ENCODE measurements at places on chromosomes 12 and 14.
A peak's percentile ranks its signal among the peaks of the same experiment; 100 is the strongest.

DNA sequence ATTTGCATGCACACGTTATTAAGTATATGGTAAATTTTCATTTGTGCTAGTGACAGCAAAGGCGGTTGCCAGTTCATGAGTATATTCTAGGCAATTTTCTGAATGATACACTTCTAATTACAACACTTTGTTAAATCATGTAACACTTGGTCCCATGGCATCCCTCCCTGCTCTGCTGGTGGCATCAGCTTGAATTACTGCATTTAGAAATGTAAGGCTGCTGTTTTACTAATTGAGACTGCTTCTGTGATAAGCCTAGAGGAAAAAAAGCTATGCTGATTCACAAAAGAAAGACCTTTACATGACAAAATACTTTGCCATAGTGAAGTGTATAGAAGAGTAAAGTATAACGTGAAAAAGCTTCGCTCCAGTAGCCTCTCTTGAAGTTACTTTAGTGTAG lies 636.1 kb downstream of the KCNH5 start:
- DNase-seq = no peak

GRCh38 chr14:25522116-25522515 lies 472.2 kb upstream of the STXBP6 start:
- DNase-seq = no peak

GRCh38 chr14:101891471-101891870 lies 72.9 kb upstream of the DYNC1H1 start:
- DNase-seq = no peak

- DNase-seq = no peak
Measured at GRCh38 chr14:41785696-41786095, 179.0 kb downstream of the LRFN5 start.

DNA sequence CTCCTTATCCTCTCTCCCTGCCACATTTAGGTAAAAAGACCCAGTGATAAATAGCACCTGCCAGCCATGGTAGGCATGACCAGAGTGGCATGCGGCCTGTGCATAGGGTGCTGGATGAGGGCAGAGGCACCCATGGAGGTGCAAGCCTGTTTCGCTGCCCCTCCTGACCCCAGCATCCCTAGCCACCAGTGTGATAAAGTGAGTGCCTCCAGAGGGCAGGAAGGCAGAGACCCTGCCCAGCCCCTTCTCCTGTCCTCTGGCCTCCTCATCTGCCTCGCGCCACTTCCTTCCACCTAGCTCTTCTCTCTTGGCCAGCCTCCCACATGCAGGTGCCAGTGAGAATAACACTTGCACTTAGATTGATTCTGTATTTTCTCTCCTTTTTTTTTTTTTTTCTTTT lies 108.3 kb upstream of the FUT8 start:
- no peak for DNase-seq

DNA sequence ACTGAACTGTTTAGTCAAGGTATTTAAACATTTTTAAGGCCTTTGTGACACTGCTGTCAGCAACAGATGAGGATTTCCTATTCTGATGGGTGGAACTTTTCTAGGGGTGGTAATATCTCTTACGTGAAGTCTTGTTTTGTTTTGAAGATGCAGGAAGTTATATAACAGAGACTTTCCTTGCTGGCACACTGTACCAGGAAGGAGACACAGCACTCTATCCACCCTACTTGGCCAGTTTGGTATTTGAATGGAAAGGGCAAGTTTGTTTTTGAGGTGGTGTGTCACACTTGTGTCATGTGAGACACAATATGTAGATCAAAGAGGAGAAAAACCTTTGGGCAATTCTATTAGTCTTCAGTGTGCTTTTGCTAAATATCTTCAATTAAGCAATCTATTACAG lies 51.6 kb upstream of the SRP54 start:
- no peak for DNase-seq

GRCh38 chr14:68939181-68939892 lies 39.8 kb downstream of the ACTN1 start:
- DNase-seq = no peak

- no peak for DNase-seq
Measured at GRCh38 chr12:124861492-124861891, 2.2 kb downstream of the SCARB1 start.

DNA sequence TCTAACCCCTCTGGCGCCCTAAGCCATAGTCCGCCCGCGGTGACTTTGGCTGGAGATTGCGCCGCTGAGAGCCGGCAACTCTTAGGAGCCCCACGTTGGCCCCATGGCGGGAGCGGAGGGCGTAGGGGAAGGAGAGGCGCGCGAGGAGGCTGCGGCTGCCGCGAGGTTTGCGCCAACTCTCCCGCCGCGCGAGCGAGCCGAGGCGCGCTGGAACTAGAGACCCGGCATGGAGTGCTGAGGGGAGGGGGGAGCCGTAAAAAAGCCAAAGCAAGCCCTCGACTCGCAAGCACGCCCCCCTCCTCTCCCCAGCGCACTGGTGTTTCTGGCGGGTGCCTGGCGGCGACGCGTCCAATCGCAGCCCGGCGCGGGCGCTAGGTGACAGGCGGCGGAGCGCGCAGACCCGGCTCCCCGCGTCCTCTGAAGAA lies at the start of gene SYT10:
SYT10 (minus strand) TSS at position 233 of the 425 bp plus-strand sequence. CDS start 297 bp downstream, outside the sequence.
- DNase-seq = no peak

GRCh38 chr14:24389226-24389848 lies 9.5 kb upstream of the NYNRIN start:
- DNase-seq = no peak

GRCh38 chr12:113470871-113471618 lies 626 bp downstream of the LHX5 start:
- no peak for DNase-seq

- peak; percentile 87 for DNase-seq
Measured at GRCh38 chr12:31659087-31659942, at the start of gene ETFBKMT. TSS of gene ETFBKMT (plus strand) at chr12:31659688. CDS start at chr12:31661954, 2,266 bp downstream.

DNA sequence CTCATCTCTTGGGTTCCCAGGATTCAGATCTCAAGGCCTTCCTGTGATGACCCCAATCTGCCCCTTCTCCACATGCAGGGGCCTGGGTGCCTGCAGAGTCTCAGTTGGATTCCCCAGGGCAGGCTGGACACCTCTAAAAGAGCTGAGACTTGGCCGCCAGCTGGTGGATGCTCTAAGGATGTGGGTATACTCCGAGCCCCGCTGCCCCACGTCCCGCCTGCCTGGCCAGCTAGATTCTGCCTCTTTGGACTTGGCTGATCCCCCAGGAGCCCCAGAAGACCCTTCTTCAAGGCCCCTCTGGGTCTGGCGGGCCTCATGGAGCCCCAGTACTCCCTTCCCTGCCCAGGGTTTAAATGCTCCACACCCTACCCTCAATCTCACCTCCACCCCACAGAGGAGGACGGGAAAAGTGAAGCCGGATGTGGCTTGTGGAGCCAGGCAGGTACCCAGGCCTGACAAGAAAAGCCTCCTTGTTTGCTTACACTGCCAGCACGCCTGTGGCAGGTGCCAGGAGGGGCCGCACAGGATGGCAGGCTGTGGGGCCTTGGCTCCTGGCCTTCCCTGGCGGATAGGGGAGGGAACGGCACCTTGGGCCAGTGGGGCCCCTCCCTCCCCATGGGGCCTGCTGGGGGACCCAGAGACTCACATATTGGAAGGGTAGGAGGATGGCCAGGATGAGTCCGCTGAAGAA lies 15.1 kb downstream of the FAIM2 start:
- DNase-seq = no peak

DNA sequence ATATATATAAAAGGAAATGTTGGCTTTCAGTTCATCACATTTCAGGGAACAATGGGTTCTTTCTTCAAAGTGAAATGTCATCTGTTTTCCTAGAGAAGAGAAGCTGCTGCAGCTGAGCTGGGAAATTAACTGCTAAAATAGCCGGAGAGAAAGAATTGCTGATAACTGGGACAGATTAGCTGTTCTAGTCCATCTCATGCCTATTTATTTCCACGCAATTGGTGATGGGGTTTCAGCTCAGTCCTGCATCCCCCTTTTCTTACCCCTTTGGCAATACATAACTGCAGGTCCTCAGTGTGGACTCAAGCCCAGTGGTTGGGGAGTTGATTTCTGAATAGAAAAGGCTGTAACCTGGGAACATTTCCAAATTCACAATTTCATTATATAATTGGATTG lies 436.9 kb upstream of the TMEM132C start:
- no peak for DNase-seq

DNA sequence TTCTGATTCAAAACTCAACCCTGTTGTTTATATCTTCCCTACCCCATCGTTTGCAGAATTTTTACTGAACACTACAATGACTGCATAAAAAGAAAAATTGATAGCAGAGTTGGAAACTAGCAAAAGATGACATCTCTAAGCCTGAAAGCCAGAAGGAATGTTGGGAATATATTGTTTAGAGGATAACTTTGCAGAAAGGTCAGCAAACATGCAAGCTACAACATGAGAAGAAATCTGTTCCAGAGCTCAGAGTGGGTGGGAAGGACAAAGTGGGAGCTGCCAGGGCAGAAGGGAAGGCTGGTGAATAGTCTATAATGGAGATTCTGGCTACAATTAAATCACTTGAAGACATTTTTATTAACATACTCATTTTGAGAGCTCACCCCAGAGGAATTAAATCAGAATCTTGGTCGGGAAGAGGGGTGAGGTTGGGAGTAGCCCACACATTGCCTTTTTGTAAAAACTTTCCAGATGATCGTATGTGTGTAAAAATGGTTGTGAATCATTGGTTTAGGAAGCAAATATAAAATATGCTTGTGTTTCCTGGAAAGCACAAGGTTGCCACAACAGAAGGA lies 574.8 kb downstream of the FLRT2 start:
- no peak for DNase-seq

DNA sequence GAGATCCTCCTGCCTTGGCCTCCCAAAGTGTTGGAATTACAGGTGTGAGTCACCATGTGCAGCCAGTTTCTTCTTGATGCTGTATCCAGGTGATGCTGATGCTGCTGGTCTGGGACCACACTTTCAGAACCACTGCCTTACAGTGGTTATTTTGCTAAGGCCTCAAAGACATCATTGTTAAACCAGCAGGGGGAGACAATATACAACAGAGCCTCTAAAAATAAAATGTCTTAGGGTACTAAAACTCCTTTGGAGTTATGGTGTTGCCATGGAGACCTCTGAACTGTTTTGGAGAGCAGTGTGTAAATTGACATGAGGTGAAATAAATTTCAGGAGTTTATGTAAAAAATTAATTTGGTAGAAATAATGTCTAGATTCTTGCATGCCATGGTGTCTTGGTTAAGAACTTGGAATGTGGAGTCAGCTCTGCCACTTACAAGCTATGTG lies 1.1 kb upstream of the ARG2 start:
- DNase-seq = peak; percentile 39

DNA sequence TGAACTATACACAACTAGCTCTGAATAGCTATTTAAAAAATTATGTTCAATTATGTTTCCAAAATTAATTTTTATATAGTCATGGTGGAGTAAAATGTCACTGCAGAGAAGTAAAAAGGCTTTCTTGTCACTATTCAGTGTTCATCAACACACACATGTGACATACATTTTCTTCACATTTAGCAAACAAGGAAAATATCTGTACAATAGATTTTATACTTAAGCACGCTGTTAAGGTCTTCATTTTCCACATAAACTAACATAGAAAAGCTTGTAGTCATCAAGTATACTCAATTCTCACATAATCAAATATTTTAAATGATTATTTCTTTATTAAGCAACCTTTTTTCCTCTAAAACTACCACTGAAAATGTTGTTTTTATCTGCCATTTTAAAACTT lies 141.2 kb upstream of the DIO2 start:
- no peak for DNase-seq

DNA sequence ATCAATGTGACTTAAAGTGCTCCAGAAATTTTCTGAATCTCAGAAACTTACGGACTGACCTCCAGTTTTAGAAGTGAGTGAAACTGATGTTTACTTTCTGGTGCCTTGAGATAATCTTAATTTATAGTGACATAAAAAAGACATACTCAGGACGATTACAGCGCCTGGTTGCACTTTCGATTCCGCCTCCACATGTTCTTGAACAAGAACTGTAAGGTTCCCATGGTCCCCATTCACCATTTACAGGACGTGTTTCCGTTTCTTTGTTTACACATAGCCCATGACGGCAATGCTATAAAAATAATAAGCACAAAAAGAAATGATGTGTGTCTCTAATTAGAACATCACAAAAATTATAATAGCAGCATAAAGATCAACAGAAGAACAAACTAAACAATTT lies 98.2 kb downstream of the ADAMTS20 start:
- DNase-seq = no peak

GRCh38 chr12:8949342-8950220 lies at the start of gene M6PR:
TSS of gene M6PR (minus strand) at chr12:8949645. CDS start at chr12:8946404, 3,241 bp downstream.
- peak; percentile 86 for DNase-seq

DNA sequence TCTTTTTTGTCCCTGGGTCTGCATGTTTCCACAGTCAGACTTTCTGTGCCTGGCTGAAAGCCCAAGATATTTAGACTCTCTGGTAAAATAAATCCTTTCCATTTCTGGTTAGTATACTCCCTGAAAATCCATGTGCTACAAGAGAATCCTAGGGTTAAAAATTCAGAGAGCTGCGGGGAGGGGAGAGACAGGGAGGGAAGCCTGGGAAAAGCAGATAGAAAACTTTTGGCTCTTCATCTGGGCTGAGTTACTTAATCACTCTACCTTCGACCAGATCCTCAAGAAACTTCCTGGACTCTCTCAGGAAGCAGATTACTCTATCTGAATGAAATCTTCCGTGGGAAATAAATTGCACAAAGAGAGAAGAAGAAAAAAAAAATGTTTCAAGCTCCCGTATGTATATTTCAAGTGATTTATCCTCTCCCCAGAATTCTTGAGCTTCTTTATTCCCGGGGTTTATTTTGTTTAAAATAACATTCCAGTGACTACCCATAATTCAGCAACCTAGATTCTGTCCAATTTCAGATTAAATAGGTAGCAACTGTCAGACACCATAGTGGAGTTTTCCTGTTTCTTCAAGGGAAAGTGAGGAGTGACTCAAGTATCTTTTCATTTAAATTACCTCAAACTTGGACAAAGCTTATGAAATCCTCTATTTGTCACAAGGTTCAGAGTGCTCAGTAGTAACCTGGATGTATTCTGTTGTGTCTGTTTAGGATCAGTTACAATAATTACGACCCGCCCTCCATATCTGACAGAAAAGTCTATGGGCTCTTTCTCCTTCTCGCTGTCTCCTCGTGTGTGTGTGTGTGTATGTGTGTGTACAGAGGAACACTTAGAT lies 163.7 kb downstream of the MYRFL start:
- DNase-seq = no peak

- no peak for DNase-seq
Measured at GRCh38 chr12:53205747-53206419, 1.2 kb downstream of the ITGB7 start.

DNA sequence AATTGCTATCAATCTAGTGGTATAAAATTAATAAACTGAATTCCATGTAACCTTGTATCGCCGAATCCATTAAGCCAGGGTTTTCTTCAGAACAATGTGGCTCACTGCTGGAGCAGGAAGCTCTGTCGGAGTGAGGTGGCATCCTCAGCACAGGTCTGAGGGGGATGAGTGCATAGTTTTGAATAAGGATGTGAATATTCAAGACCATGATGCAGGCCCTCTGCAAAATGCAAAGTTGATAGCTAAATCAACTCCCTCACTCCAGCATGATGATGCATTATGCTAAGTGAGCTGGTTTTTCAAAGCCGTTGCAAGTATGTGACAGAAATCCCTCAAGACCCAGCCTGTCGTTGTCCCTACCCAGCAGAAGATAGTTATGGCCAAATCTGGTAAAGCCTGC lies 53.0 kb downstream of the TRIM9 start:
- DNase-seq = no peak

- DNase-seq = no peak
Measured at GRCh38 chr12:67223225-67223624, 45.9 kb upstream of the CAND1 start.

- no peak for DNase-seq
Measured at GRCh38 chr12:1534748-1535147, 59.6 kb downstream of the FBXL14 start.
